ENCODE measurements at places on chromosomes 6 and 20.

DNA sequence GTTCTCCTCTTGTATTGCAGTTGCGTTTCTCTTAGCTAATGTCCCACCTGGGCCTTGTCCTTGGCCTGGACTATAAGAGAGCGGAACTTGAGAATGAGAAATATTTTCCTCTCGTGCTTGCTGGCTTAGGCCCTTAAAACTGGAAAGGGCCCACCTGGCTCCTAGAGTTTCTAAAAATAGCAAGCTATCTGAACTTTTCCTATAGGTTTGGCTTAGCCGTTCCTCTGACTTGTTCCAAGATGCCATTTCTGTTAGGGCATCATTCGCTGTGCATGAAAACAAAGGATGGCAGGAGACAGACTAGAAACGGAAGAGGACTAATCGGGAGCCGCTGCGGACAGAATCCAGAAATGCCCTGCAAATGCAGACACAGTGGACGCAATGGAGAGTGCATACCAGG, 4.5 kb downstream of the RIPOR3 start:
- no peak for DNase-seq

- no peak for DNase-seq
These were observed 48.2 kb downstream of the PDYN start for GRCh38 chr20:1945660-1946059.

- no peak for DNase-seq
These were observed 467.3 kb upstream of the IRAK1BP1 start for GRCh38 chr6:78400076-78400475.

GRCh38 chr6:41360314-41360685, 24.9 kb downstream of the NCR2 start:
- no peak for DNase-seq

DNA sequence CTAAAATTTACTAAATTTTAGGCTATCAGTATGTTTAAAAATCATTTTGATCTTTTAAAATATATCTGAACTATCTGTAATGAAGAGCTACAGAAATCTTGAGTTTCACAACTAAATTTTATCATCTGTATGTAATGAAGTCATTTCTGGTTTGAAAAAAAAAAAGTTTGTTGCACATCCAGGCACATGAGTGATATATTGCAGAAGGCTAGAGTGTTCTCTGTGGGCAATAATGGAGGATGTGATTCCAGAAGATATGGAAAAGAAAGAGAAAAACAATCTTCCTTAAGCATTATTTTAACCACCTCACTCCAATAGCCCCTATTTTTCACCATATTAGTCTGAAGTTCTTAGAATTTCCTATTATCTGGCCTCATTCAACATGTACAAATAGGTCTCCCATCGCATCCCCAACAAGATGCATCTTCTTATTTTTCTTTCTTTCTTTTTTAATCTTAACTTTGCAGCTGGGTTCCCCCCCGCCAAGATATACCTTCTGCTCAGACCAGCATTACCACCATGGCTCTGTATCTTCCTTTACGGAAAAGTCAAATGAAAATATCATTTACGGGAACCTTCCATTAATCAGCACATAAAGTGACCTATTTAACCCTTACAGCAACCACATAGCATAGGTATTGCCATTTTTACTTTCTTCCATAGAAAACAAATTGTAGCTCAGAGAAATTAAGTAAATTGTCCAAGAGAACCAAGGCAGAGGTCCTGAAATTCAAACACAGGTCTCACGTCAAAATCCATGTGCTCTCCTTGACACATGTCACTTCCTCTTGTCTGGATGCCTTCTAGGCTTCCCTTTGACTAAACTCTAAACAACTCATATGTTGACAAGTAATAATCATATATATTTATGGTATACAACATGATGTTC, 116.9 kb downstream of the KIF13A start:
- DNase-seq = no peak

DNA sequence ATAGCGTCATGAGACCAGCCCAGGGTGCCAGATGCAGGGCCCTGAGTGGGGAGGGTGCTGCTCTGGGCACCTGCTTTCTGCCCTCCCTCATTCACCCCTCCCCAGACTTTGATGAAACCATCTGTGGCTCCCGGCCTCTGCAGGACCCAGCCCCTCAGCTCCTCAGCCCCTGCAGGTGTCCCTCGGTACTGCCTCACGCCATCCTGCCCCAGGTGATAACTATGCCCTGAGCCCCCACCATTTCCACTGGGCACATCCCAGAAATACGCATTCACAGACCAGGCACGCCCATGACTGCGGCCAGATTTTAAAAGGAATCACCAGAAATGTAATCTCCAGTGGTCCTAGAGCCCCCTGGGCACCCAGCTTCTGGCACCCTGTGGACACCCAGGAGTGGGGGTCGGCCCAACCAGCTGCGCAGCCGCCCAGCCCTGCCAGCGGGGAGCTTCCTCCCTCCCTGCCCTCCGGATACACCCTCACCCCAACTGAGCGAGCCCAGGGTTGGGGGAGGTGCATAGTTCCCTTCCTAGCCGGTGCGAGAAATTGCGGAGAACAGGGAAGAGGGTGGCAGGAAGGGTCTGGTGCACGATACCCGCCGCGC, 615 bp upstream of the NTSR1 start:
- peak; percentile 32 for DNase-seq
